ENCODE measurements at places on chromosomes 5 and 9.

DNA sequence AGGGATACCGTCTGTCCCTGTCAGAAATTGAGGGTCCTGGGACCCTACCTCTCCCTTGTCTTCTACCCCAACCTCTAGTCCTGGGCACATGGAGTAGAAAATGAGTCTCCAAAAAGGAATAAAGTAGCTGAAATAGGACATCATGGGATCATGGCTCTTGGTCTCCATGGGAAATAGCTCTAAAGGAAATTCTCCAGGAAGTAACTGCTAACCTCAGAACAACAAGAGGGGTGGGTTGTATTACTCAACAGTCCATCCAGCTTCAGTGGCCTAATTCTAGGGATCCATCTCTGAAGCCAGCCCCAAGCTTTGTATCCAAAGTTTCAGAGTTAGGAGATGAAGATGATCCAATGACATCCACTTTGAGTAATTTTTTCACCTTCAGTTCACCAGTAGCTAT is 11.0 kb upstream of the RUSC2 start:
- no peak for DNase-seq

DNA sequence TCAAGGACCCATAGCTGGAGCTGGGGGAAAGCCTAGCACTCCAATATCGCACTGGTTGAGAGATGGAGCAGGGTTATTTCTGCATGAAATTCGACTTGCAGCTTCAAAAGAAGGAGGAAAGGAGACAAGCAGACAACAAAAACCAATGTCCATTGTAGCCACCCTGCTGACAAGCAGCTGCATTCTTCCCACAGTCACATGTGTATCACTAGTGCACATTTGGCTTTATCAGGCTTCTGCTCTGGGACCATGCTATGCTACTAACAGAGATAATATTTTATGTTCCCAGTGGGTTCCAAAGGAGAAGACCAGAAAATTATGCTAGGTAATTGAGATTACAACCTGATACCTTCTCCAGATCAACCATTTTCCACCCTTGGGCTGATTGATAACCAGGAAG is 59.7 kb downstream of the MFAP3 start:
- no peak for DNase-seq

- DNase-seq: no peak
These were observed 26.5 kb upstream of the ADRB2 start for GRCh38 chr5:148799737-148800527.

- DNase-seq: no peak
These were observed 118.2 kb upstream of the MTAP start for GRCh38 chr9:21684231-21684630.

DNA sequence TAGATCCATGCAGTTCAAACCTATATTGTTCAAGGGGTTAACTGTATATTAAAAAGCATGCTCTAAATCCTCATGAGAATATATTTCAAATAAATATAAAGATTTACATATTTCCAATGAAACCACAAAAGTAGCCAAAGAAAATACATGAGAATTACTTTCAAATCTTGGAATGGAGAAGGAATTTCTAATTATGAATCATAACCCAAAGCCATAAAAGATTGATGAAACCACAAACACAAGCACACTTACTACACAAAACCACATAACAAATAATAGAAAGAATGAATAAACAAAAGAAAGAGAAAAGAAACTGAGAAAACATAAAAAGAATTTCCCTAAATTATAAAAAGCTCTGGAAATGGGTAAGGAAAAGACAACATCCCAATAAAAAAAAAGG is 16.0 kb downstream of the ERP44 start:
- DNase-seq: no peak

- DNase-seq: no peak
These were observed 67.9 kb upstream of the TARS1 start for GRCh38 chr5:33372721-33373472.

DNA sequence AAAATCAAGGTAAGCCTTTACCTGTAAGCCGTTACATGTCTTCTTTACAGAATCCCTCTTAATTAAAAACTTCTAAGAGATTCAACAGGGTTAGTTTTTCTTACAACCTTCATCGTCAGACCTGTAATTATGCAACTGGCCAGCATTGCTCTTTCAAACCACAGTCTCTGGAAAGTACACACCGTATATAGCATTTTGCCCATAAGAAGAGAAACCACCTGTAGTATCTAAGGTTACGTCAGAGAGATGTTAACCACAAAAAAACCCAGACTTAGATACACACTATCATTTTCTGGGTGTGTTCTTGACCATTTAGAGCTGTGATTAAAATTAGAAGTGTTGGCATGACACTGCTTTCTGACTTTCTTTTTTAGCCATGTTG is 140.0 kb downstream of the MUSK start:
- DNase-seq: no peak
